ENCODE measurements at places on chromosomes 5 and 9.

- DNase-seq, result no peak
Measured at GRCh38 chr5:146499680-146500079, 16.3 kb downstream of the GPR151 start.

GRCh38 chr9:109454601-109455155 is 43.4 kb downstream of the PTPN3 start:
- DNase-seq, result no peak

DNA sequence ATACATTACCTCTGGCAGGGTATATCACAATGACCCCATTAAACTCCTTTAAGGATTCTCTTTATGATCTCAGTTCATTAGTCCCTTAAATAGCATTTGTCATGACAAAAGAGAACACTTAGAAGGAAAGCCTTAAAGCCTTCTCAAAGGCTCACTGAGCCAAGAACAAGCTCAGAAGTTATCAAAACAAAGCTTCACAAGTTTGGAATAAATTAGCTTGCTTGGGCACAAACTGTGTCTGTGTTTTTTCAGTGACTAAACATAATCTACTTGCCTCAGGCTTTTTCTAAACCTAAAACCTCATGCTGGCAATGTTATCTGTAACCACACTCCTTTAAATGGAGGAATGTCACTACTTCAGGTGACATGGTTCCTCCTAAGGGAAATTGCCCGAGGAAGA is 1114.9 kb upstream of the C9orf72 start:
- no peak for DNase-seq

DNA sequence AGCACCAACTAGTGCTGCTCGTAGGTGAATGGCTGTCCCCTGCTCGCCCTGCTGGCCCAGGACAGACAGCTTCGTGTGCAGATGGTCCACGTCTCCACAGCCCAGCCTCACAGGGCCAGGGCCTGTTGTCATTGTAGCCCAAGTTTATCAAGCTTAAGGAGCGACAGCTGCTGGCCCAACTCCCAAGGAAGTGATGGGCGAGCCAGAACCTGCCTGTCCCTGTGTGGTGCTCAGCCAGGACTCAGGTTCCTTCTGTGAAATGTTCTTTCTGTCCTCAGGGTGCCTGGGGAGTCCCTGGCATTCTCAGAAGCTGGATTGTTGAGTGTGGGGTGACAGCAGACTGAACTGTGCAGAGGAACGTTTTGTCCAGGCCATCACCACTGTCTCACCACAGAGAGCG is 16.4 kb downstream of the TRIP13 start:
- no peak for DNase-seq

DNA sequence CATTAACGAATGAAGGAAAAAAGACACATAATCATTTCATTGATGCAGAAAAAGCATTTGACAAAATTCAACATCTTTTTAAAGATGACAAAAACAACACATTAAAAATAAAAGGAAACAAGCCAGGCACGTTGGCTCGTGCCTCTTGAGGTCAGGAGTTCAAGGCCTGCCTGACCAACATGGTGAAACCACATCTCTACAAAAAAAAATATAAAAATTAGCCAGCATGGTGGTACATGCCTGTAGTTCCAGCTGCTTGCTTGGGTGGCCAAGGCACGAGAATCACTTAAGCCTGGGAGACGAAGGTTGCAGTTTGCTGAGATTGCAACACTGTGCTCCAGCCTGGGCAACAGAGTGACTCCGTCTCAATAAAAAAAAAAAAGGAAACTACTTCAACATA is 77.0 kb downstream of the ERCC6L2 start:
- no peak for DNase-seq

GRCh38 chr9:38112456-38112855 is 43.4 kb upstream of the SHB start:
- DNase-seq, result no peak

DNA sequence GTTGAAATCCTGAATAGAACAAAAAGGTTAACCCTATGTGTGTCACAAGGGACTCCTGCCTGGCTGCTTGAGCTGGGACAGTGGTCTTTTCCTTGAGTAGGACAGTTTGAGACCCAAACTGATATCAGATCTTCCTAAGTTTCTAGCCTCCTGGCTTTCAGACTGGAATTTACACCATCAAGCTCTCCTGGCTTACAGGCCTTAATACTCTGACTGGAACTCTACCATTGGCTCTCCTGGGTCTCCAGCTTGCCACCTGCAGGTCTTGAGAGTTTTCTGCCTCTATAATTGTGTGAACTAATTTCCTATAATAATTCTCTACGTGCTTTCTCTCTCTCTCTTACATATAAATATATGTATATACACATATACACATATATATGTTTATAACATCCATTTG is 112.5 kb downstream of the PRR16 start:
- no peak for DNase-seq

- DNase-seq, result no peak
Measured at GRCh38 chr5:56917534-56917933, 8.1 kb downstream of the SETD9 start.

GRCh38 chr9:136603901-136604814 is 58.3 kb upstream of the NOTCH1 start:
- no peak for DNase-seq

DNA sequence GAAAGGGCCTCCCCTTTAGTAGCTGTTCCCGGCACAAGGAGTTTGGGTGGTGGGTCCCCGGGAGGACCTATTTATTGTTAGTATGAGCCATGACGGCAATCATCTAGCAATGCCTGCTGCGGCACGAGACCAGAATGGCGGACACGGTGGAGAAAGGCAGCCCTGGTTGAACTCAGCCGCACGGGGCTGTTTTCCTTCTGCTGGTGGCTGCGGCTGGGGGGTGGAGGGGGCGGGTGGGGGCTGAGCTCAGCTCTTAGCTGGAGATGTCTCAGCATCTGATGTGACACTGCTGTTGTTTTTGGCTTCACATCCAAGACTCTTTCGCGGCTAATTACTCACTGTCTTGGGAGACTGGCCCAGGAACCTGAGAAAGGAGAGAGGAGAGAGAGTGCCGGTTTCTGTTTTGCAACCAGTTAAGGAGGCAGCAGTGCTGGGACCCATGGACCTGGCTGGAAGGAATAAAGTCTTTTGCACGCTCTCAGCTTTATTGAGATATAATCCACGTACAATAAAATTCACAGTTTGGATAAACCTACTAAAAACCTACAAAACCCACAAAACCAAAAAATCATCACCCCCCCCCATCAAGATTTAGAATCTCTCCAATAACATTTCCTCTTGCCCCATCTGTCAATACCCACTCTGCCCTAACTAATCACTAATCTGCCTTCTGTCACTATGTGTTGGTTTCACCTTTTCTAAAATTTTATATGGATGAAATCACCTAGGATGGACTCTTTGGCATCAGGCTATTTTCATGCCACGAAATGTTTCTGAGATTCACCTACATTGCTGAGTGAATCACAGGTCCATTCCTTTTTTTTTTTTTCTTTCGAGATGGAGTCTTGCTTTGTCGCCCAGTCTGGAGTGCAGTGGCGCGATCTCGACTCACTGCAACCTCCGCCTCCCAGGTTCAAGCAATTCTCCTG is 81.8 kb upstream of the NEURL1B start:
- no peak for DNase-seq

DNA sequence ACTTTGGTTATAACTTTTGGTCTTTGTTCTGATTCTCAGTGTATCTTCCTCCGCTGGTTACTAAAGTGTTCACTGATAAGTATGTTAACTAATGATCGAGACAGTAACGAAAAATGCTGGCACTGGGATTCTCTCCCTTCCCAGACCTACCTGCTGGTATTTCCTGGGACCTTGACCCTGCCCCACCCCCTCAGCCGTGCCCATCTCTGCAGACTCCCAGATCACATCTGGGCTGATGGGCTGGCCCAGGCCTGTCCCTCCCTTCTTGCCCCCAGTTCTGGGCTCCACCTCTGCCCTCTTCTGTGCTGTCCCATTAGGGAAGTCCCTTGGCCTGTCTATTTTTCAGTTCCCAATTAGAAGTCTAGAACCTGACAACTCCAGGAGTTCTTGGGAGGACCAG is 46.9 kb downstream of the NEURL1B start:
- no peak for DNase-seq

DNA sequence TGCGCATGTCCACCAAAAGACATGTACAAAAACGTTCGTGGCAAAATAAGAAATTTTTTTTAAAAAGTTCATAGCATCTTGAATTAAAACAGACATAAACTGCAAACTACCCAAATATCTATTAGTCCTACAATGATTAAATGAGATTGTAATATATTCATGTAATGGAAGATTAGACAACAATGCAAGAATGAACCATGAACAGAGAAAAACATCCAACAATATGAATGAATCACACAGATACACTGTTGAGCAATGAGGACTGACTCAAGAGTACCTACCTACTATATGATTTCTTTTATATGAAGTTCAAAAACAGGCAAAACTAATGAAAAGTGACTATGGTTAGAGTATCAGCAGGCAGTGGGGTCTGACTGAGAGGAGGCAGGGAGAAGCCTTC is 17.9 kb upstream of the CTNNAL1 start:
- no peak for DNase-seq

GRCh38 chr5:58988938-58989337 is 406.1 kb downstream of the RAB3C start:
- no peak for DNase-seq

DNA sequence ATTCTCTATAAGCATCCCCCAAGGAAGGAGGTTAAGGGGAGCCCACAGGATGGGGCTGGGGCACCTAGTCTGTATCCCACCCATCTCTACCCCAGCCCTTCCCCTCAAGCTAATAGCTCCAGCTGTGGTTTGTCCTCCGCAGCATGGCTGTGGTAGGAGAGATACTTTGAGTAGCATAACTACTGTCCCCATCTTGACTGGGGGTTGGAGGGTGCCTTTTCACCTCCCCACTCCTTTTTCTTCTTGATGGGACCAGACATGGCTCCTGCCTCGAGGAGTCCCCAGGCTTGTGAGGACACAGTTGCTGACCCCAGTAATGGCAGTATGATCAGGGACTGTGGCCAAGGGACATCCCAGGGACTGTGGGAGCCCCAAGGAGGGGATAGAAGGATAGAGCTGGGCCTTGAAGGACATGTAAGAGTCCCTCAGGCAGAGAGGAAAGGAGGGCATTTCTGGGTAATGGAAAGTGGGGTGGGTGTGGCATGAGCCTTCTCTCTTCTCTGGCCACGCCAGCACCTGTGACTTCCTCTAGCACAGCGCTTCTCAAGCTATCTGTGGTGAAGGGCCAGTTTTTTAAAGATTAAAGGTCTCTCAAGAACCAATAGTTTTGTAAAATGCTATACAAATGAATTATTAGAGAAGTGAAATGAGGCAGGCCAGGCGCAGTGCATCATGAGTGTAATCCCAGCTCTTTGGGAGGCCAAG is 14.0 kb downstream of the OLFML2A start:
- no peak for DNase-seq

GRCh38 chr5:158086856-158087255 is 227.9 kb upstream of the CLINT1 start:
- DNase-seq, result no peak

DNA sequence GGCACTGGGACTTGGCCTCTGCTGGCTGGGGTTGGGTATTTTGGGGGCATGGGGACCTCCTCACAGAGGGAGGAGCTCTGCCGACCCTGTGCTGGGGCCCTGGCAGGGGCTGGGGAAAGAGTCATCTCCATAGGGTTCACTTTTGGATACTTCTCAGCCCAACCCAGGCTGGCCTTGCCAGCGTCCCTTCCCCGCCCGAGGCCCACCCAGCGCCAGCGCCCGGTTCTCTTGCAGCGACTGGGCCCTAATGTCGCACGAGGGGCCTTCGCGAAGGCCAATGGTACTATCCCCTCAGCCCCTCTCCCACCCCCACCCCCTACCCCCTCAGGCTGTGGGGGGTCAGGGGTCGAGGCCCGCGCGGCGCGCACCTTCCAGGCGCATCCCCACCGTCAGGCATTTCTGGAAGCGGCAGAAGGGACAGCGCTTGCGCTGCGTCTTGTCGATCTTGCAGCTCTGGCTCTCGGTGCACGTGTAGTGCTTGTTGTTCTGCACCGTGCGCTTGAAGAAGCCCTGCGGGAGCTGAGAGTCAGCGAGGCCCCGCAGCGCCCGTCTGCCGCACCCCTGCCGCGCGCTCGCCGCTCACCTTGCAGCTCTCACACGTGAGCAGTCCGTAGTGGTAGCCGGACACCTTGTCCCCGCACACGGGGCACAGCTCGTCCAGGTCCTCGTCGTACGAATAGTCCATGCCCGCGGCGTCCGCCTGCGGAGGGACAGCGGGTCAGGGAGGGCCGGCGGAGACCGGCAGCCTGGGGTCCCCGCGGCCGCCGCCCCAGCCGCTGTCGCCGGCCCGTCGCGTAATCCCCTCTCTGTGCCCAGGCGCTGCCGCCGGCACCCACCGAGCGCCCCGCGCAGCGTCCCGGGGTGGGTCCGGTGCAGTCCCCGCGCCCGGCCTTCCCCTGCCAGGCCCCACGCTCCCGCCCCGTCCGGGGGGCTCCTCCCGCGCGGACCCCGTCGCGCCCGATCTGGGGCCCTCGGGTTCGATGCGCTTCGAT is 4.2 kb downstream of the NR5A1 start:
- no peak for DNase-seq

- peak; percentile 17 for DNase-seq
Measured at GRCh38 chr9:35605351-35606137, 482 bp downstream of the TESK1 start.

GRCh38 chr5:11684607-11685006 is 219.6 kb downstream of the CTNND2 start:
- DNase-seq, result peak; percentile 30

- DNase-seq, result no peak
Measured at GRCh38 chr5:168600409-168600808, 21.2 kb upstream of the PANK3 start.

- no peak for DNase-seq
Measured at GRCh38 chr9:32404856-32405255, 20.4 kb downstream of the ACO1 start.

DNA sequence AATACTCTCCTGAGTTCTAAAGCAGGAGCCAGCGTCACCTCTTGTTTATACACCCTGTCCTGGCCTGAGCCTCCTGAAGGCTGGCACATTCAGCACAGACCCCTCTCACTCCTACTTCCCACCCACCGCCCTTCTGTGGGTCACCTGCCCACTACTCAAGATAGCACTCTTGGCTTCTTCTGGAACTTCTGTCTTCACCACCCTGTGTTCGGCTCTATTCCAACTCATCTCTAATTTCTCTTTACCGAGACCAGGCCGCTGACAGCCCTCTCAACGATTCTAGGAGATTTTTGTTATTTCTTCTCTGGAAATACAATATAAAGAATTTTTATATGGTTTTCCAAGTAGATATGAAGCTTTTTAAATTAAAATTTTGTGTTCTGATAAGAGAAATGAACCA is 57.4 kb downstream of the IRF1 start:
- no peak for DNase-seq

GRCh38 chr5:11139217-11139865 is 378.3 kb upstream of the DAP start:
- DNase-seq, result no peak

Measured in globus pallidus (tissue), 1 donor.